Bone marrow (tissue), 2 donors: ENCODE measurements at places on chromosomes 7 and 10.

DNA sequence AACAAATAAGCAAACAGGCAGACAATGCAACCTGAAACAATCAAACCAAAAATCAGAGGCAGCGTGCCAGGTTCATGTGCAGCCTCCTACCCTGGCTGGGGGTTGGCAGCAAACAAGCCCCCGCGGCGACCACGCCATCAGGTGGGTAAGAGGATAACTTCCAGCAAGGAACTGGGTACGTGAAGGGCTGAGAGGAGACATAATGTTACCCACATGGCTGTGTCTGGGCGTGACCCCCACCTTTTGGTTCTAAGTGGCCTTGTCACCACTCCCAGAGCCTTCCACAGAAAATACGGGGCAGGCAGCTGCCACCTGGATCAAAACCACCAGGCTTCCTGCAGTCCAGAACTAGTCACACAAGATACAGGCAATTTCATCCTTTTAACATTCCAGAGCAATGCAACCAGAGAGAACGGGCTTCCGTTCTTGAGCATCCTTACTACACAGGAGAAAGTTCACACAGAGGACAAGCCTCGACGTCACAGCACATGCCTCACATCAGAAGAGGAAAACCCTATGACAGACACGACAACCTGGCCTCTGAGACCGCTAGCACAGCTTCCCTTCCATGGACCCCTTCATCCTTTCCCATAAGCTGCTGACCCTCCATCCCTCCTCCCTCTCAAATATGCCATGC, 171.0 kb downstream of the GRID1 start:
- DNase-seq, result no peak

GRCh38 chr10:70480239-70480861, 1.8 kb downstream of the PALD1 start:
- peak; percentile 38 for DNase-seq

DNA sequence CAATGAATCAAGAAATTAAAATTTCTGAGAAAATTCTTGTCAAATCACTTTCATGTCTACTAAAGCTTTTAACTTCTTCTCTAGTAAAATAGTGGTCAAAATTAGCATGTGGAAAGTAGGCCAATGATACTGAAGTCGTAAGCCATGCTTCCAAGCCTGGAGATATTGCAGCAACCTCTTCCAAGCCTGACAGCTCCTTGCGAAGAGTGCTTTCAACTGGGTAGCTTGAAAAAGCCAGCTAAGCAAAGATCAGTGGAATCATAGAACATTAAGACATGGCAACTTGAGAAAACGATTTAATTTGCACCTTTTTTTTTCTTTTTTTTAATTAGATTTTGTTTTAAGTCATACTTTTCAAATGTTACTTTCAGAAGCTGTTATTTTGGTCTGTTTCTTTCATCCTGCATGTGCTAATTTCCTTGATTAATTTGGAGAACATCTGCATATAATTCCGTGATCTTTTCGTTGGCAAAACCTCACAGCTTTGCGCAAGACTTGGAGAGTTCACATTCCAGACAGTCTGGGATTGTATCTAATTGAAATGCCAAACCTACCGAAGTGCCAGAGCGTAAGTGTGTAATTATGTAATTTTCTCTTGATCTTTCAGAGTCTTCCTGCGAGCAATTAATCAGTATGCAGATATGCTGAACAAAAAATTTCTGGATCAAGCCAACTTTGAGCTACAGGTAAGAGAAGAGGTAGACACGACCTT, 142.2 kb upstream of the INSYN2A start:
- no peak for DNase-seq

- DNase-seq, result no peak
Observed at GRCh38 chr7:80183900-80184685, 49.5 kb downstream of the GNAI1 start.

GRCh38 chr7:157930926-157931466, 594.2 kb downstream of the DNAJB6 start:
- no peak for DNase-seq

GRCh38 chr10:103153302-103154197, 39.5 kb downstream of the NT5C2 start:
- DNase-seq, result no peak

DNA sequence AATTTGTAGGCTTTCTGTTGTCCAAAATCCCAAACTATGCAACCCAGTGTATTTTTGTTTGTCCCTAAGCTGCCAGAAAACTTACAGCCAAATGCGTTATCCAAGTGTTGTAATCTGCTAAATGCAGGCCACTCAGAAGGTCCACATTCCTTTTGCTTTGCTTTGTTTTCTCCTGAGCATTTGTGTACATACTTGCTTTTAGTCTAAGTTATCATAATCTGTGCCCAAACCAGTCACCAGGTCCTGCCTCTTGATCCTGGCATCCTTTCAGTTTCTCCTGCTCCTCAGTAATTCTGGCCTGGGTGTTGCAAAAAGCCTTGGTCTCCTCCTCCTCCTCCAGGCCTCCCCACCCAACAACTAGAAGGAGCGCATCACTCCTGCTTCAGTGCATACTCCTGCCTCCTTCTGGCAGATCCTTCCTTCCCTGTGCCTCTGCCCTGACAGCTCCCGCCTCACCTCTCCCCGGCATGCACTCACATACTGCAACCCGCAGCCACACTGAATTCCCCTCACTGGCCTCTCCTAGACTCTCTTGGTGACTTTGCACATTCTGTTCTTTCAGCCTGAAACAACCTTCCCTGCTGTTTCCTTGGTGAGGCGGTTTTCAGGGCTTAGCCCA, 2.3 kb downstream of the DENND2A start:
- DNase-seq, result no peak

GRCh38 chr7:8411103-8411502, 22.3 kb upstream of the NXPH1 start:
- DNase-seq, result no peak

DNA sequence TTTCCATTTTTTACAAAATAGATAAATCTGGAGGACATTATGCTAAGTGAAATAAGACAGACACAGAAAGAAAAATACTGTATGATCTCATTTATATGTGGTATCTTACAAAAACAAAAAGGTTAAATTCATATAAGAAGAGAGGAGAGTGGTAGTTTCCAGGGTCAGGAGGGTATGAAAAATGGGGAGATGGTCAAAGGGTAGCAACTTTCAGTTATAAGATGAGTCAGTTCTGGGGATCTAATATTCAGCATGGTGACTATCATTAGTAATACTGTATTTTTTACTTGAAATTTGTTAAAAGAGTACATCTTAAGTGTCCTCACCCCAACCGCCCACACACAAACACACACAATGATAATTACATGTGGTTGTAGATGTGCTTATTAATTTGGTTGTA, 1250.1 kb downstream of the SORCS1 start:
- no peak for DNase-seq

GRCh38 chr7:156158213-156158612, 345.9 kb upstream of the SHH start:
- DNase-seq, result no peak

GRCh38 chr10:84825330-84825729, 496.9 kb downstream of the CCSER2 start:
- DNase-seq, result no peak

GRCh38 chr10:122646511-122647382, 52.9 kb downstream of the C10orf120 start:
- DNase-seq, result no peak

GRCh38 chr10:125226005-125226404, 65.6 kb upstream of the CTBP2 start:
- no peak for DNase-seq

DNA sequence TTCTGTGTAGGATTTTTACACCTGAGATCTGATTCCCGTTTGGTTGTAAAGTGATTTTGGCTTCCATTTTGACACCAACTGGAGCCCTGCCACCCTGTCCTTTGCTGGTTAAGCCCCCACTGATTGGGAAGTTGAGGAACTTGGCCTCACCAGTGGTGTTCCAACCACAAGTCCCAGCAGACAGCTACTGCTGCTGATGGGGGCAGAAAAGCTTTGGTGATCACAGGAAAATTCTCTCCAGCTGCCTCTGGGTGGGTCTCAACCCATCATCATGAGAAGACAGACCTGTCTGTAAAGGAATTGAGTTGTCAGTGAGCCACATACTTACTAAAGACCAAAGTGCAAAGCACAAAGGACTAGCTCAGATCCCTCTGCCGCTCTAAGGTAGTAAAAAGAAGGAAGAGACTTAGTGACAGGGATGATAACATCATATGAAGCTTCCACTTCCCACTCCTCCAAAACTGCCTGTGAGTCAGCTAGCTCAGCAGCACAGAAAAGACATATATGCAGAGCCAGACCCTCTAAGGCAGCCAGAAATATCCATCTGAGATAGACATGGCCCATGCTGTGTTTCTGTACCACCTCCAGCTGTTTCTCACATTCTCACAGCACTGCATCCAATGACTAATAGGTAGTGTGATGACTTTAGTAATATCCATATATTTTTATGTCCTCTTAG, 22.4 kb upstream of the LRRC17 start:
- DNase-seq, result peak; percentile 88
